ENCODE measurements at places on chromosomes 11 and 22.

GRCh38 chr22:48268771-48269552 lies 1506.5 kb downstream of the TBC1D22A start:
- no peak for DNase-seq

DNA sequence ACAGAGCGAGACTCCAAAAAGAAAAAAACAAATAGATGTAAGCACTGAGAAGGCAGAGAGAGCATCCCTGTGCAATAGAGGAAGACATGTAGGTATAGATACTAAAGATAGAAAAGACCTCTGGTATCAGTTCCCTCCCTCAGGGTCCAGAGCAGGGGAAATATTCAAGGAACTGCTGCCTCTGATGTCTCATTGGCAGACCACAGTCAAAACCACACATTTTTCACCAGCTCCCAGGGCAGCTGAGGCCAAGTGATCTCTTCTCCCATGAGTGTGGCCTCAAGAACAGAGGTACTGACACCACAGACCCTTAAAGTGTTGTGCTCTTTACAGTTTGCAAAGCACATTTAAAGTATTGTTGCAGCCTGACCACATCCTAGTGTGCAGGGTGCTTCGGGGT lies 288.5 kb downstream of the NTM start:
- no peak for DNase-seq

DNA sequence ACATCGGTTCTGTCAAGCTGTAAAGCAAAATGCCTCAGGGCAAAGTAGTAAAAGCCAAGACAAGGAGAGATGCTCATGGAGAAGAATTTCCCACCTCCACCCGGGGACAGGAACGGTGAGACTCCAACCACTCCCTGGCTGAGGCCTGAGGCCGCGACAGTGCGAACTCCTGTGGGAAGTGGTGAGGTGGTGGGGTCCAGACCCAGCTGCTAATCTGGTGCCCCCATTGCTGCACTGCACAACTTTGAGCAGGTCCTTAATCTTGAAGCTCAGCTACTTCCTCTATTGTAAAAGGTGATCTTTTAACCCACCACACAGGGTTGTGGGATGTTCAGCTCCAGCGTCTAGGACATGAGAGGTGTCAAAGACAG lies 83.9 kb downstream of the ZC3H12C start:
- no peak for DNase-seq

DNA sequence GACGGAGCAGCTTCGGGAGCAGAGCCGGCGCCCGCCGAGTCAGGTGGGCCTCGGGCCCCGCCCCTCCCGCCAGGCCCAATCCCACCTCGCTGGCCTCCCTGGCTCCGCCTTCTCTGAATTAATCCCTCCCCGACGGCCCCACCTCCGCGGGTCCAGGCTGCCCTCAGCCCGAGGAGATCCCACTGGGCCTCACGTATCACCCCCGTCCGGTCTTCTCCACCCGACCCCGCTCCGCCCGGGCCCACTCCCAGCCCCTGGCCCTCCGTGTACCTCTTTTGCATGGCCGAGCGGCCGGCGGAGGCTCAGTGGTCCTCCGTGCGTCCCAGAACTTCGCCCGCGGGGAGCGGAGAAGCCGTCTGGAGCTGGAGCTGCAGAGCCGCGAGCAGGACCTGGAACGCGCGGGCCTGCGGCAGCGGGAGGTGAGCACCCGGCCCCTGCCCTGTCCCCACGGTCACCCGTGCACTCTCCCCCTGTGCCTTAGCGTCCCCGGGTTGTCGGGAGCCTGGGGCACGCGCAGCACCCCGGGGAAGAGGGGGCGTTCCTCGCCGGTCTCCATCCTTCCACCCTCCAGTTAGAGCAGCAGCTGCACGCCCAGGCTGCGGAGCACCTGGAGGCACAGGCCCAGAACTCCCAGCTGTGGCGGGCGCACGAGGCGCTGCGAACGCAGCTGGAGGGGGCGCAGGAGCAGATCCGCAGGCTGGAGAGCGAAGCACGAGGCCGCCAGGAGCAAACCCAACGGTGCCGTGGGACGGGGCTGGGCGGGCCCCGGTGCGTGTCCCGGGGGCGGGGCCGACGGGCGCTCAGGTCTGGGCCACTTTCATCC lies 2.2 kb upstream of the CD151 start:
- peak; percentile 37 for DNase-seq

DNA sequence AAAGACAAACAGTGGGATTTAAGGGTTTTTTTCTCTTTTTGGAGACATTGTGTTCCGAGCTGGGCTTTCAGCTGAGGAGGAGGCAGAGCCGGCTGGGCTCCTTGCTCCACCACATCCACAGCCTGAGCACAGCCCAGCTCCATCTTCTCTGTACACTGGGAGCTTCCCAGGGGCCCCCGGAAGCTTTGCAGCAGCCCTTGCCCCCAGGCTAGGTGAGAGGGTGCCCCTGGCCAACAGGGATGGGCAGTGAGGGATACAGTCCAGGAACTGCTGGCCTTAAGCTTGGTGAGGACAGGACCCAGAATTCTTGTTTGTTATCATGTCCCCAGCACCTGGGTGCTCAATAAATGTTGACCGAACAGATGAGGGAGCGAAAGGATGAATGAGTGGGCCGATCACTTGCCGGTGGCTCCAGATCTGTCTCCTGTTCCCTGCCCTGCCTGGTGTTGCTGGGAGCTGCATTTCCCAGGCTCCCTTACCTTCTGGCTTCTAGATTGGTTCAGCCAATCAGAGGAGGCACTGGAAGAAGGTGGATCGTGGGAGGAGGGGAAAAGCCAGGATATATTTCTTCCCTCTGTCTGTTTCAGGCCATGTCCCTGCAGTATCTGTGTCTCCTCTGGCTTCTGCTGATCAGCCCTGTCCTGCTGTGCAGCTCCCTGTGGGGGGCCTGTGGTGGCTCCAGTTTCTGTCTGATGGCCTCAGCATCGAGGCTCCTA lies 26.5 kb upstream of the NECTIN1 start:
- no peak for DNase-seq

DNA sequence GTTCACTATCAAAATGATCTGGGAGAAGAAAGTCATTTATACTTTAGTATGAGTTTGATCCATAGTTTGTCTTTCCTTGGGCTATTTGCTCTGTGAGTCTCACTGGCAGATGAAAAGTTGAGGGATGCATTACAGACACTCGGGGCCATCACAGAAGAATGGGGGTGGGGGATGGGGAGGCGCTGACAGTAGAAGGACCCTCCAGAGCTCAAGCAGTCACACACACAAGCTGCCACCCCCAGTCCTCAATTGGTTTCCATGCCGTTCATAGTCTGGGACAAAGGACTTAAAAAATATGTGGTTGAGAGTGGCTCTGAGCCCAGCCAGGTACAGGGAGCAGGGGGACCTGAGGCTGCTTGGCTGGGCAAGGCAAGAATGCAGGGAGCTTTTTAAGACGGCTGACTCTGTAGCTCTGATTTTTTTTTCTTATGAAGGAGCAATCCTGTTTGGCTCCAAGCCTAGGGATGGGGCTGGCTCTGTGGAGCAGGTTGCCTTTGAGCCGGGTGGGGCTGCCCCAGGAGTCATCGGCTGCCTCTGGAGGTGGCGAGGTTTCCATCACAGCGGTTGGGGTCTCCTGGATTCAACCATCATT lies 13.3 kb upstream of the ANO1 start:
- DNase-seq = no peak

GRCh38 chr11:2318707-2319106 lies 16.9 kb downstream of the TSPAN32 start:
- DNase-seq = no peak

GRCh38 chr11:100639140-100639539 lies 47.9 kb upstream of the ARHGAP42 start:
- DNase-seq = no peak

DNA sequence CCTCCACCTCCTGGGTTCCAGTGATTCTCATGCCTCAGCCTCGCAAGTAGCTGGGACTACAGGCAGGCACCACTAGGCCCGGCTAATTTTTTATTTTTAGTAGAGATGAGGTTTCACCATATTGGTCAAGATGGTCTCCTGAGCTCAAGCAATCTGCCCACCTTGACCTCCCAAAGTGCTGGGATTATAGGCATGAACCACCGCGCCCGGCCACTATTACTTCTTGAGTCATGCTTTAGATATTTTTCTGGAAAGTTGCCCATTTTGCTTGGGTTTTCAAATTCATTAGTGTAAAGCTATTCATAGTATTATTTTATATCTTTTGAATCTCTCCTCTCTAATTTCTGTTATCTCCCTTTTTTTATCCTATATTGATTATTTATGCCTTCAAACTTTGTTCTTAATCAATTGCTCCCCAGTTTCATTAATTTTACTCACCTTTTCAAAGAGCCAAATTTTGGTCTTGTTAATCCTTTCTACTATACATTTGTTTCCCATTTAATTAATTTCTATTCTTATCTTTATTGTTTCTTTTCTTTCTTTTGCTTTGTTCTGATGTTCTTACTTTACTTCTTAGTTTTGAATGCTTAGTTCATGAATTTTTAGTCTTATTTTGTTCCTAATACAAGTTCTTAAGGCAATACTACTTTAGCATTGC lies 10.3 kb upstream of the RAC2 start:
- no peak for DNase-seq

- no peak for DNase-seq
Measured at GRCh38 chr11:78420796-78421209, 3.2 kb upstream of the GAB2 start.

DNA sequence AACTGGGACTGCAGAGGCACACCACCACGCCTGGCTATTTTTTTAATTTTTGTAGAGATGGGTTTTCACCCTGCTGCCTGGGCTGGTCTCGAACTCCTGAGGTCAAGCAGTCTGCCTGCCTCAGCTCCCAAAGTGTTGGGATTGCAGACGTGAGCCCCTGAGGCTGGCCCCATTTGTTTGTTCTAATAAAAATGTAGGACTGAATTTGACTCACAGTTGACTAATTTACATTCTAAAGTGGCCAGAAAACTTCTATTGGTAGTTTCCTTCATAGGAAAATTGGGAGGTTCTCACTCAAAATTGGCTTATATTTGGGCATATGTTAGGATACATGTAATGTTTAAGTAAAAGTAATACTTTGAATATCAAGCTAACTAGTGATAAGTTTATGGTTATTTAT lies 35.0 kb downstream of the PPFIA1 start:
- DNase-seq = no peak

DNA sequence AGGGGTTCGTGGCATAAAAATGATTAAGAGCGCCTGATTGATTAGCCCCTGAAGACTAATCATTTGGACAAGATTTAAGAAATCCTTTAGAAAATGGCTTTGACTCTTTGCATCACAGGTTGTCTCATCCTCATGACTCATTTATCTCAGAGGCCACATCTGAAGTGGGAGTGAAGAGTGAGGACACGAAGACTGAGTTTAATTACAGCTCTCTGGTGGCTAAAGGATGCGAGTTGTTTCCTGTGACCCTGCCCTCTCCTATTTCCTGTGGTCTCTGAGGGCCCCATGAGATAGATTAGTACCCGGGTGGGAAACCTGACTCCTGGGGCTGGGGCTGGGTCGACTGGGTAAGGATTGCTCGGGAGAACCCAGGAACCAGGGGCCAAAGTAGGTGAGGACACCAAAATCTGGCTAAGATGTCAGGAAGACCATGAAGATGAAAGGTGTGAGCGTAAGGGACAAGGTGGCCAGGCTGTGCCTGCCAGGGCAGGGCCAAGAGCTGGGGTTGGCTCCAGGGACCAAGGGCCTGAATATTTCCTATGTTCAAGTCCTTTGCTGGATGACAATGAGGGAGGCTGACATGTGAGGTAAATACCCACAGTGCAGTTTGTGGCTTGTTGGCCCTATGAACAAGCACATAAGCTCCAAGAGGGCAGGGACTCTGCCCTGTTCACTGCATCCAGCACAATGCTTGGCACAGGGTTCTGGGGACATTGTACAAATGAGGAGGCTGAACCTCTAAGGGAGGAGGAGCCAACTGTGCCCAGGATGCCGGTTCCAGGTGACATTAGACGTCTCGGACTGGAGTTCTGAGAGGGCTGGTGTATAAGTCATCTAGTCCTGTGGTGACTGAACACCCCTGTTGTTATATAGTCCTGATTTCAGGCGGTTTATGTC lies 3.6 kb downstream of the OTOG start:
- no peak for DNase-seq

DNA sequence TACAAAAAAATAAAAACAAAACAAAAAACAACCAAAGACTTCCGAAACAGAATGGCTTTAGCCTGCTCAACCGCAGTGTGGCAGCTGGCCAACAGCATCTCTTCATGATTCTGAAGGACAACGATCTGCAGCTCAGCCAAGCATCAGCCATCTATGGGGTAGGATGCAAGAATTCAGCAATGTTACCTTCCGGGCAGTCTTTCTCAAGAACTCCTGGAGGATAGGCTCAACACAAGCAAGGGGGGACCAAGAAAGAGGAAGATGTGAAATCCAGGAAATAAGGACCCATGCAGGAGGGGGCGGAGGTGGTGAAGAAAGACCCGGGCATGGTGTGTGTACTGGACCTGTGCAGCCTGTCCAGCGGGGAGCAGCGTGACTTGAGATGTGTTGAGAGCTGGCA lies 3.5 kb upstream of the TSPO start:
- no peak for DNase-seq

DNA sequence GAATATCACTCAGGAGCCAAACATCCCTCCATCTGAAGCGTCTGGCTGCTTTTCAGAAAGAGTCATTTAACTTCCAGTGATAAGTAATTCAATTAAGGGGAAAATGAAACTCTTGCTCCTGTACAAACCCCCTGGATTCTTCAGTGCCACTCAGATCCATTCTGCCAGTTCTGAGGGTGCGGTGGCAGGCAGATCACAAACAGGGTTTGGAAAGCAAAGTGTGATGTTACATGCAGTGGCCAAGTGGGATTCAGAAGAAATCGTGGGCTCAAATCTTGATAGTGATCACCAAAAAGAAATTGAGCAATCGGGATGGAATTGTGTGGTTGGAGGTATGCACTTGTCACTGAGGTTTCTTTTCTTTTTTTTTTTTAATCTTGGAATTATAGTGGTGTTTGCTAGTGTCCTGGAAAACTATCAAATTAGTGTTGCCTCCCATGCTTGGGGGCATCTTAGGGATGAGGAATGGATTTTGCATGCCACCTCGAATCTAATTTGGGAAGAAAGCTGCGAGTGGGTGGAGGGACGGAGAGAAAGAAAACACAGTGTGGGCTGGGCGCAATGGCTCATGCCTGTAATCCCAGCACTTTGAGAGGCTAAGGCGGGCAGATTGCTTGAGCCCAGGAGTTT lies 22.5 kb upstream of the RTL6 start:
- DNase-seq = no peak

All from effector CD4-positive, alpha-beta T cell (primary cell).